Thoracic aorta (tissue), 2 donors: ENCODE measurements at places on chromosomes 2 and 18.

DNA sequence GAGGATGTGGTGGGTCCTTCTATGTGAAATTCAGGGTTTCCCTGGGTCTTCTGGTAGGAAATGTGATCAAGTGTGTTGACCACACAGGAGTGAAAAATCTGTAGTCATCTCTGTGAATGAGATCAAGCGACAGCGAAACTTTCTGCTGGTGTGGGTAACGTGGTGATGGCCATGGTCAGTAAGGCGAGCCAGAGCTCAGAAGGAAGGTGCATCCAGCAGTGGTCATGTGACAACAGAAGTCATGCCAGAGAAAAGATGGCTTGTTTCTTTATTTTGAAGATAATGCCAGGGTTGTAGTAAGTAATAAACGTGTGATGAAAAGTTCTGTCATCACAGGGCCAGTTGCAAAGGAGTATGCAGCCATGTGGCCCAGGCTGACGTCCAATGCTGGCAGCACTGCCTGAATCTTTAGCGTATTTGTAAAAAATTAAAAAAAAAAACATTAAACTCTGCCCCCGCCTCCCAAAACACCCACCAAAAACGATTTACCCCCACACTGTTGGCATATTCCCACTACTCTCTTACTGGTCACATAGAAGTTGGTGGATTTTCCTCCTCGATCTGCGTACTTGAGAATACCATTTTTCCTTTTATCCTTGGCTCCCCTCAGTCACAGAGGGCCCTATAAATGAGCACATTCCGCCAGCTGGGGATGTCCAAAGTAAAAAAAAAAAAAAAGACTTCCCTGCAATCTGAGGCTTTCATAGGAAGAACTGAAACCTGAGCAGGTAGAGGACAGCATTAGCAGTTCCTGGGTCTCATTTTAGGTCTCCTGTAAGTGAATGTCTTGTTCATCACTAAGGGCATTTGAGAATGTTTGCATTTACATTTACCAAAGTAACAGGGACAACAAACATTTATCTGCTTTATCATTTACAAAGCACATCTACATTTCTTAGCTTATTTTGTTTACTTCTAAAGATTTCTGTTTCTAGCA lies 70.6 kb downstream of the SLC4A3 start:
- no peak for DNase-seq

DNA sequence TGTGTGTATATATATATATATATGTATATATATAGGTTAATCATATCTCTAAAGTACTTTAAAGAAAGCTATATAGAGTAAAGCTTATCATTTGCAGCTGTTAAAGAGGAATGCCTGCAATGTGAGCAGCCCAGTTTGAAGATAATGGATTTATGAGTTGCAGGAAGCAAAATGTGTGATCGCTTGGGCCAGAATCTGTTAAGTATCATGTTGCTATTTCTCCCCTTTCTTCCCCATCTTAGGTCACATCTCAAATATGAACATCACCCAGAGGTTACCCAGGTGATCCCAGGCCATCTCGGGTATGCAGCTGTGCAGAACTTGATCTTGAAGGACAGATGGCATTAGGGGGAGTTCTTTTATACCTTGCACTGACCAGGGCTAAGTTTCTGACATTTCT lies 316.5 kb downstream of the MTX2 start:
- no peak for DNase-seq

- peak; percentile 10 for DNase-seq
These were observed 3.2 kb downstream of the SLC39A10 start for GRCh38 chr2:195659982-195660890.

- no peak for DNase-seq
These were observed 280.5 kb downstream of the TCF4 start for GRCh38 chr18:55307505-55307904.

GRCh38 chr2:133525613-133526529 lies 42.4 kb downstream of the NCKAP5 start:
- no peak for DNase-seq
